ENCODE measurements at places on chromosomes 12 and 14.

DNA sequence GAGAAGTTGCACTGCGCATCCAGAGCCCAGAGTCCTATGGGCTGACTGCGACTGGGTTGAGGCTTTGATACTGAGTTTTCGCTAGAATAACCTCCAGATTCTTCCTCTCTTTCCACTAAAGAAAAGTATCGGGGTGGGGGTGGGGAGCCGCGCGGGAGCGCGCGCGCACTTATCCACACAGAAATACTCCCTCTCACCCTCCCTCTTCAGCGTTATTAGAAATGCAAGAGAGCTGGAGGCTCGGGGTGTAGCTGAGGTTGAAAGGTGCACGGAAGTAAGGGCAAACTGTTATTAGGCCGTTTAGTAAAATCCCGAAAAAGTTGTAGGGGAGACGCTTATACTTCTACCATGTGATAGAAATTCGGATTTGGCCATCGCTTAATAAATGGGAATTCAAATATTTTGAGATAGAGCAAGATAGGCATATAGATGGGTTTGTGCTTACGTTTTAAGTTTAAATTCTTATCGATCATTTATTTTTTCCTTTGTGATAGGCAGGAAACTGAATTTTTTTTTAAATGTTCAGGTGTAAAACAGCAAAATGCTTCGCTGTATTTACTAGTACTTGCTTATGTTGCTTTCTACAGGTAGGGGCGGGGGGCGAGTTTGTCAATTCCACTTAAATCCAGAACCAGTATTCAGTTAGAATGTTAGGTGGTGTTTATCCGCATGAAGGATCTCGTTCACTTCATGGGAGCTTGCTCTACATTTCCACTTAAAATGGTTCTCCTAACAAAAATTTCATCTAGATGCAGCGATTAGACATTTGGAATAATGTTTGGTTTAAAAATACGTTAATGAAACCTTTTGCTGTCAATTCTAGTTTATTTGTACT is 1.1 kb downstream of the ARHGAP5 start:
- no peak for DNase-seq

GRCh38 chr12:105425254-105426174 is 95.0 kb downstream of the C12orf75 start:
- no peak for DNase-seq

GRCh38 chr14:99626041-99626648 is 18.8 kb upstream of the HHIPL1 start:
- no peak for DNase-seq

GRCh38 chr14:52363041-52363704 is 49.1 kb downstream of the PTGER2 start:
- no peak for DNase-seq

DNA sequence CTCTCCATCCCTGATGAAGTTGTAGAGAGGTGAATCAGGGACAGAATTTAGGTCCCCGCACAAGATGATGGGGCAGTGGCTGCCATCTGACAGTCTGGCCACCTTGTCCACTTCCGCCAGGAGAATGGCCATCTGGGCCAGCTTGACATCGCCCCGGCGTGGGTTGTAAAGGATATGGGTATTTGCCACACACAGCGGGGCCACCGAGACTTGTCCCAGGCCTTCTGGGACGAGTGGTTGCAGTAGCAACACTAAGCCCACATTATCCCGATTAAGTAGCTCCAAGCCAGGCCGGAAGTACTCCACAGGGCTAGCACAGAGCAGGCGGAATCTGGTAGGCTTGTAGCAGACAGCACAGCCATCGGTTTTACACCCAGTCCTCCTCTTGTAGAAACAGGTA is 6.2 kb downstream of the ANGEL1 start:
- no peak for DNase-seq

GRCh38 chr14:33686218-33686617 is 264.7 kb downstream of the EGLN3 start:
- no peak for DNase-seq

GRCh38 chr12:81679614-81680013 is 79.5 kb downstream of the PPFIA2 start:
- DNase-seq = no peak

DNA sequence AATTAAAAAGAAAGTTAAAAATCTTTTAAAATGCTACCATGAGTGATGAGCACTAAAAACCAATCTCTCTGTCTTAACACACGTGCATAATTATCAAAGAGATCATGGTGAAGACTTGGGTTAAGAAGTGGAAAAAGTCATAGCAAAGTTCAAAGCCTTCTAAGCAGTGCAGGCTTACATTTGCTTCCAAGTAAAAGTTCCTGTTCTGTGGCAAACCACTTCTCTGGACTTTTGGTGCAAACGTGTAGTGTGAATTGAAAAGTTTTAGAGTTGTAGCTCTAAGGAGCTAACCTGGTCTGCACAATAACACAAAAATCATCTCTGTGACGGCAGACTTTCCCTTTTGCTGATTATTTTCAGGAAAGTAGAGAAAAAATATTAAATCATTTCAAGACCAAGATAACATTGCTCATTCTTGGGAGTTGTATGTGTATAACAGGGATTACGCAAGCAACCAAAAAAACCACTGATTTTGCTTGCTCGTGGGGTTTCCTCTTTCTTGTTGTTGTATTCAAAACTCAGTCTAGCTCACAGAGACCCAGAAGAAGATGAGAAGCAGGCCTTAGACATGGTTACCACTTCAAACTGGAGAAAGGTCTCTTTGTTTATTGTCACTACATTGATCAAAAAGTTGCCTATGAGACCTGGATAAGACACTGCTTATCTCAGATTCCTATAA is 2.3 kb upstream of the GLIPR1 start:
- peak; percentile 28 for DNase-seq

GRCh38 chr14:34582117-34582680 is 42.7 kb upstream of the EAPP start:
- no peak for DNase-seq

DNA sequence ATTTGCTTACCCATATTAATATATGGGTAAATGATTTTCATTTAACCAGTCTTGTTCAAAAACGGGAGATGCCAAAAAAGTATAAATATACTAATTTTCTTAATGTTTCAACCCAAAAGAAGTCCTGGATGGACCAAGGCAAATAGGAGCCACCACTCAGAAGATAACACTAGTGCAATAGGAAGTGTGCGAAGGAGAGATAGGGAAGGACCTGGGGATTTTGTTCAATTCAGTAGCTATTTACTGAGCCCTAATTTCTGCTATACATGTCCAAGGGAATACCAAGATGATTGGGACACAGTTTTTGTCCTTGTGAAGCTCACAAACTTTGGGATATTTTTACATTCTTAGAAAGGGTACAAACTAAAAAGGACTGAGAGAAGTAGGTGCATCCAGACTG is 1.5 kb downstream of the CMAS start:
- DNase-seq = no peak

GRCh38 chr12:101795013-101795412 is 35.7 kb downstream of the GNPTAB start:
- DNase-seq = no peak

DNA sequence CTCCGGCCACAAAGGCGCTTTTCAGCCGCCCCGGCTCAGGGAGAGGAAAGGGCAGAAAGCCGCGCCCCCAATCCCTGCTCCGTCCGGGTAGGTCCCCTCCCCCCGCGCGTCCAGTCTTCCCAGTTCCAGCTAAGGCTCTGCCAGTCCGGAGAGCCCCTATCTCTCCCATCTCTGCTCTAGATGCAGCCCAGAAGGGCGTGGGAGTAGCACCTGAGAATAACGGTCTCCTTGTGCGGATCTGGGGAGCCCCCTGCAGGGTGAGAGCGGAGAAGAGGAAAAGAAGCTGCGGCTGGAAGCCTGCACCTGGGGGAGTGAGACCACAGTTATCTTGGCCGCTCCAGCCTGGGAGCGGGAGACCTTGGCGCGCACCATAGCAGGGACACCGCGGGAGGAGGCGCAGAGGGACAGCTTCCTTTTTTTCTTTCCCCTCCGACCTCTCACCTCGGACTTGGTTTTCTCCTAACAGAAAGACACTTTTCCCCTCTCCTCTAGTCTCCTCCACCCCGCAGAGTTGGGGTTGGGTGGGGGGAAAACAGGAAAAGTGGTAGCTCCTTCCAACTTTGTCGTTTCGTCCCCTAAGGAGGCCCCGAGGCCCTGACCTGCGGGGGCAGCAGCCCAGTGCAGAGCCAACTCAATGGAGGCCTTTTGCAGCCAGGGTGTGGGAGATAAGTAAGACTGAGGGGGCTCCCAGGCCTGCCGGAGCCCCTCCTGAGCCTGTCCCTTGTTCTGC is 2.4 kb downstream of the DHH start:
- no peak for DNase-seq

DNA sequence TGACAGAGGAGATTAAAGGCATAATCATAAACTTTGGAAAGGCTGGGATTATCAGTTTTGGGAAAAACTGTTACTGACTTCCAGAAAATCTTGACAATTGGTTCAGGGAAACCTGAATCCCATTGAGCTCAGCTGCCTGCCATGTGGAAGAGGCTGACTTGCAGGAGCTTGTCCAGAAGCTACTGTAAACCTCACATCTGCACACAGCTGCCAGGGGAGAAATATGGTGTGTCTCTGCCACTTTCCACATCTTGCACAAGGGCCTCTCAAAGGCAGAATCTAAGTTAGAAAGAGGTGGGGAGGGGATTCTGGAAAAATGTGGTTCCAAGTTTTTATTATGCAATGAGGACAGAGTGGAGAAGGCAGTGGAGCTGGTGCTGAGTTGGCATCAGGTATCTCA is 8.7 kb upstream of the BHLHE41 start:
- DNase-seq = no peak

GRCh38 chr12:41073633-41074472 is 114.3 kb upstream of the PDZRN4 start:
- no peak for DNase-seq

DNA sequence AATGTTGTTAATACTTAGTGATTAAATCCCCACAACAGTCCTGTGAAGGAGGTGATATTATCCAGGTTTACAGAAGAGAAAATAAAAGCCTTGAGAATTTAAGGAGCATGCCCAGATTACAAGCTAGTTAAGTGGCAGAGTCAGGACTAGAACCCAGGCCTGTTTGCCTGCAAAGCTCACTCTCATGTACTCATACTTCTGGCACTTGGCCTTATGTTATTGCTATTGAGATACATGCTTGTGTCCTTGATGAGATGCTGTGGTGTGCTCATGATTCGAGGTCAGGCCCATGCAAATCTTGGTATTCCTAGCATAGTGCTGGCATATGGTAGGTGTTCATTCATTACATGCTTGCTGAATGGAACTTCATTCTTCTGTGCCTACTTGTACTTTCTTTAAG is 7.6 kb upstream of the EID3 start:
- DNase-seq = no peak

DNA sequence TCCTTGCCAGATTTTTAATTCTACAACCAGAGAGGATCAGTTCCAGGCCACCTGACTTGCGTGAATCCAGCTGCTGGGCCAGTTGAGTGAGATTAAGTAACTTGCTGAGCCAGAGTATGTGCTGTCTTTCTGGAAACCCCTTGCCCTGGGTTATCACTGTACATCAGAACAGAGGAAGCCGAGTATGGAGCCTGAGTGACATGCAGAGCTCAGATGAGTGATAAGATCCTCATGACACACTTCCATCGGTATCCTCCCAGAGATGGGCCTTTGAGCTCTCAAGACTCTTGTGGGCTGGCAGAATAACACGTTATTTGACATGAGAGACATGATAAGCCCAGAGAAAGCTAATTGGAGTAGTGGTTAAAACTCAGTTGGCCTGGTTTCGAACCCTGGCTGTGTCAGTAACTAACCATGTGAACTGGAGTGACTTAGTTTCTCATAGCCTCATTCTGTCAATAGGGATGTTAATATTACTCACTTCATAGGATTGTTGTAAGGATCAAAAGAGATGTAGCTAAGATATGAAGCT is 388.1 kb downstream of the ZFP36L1 start:
- no peak for DNase-seq

DNA sequence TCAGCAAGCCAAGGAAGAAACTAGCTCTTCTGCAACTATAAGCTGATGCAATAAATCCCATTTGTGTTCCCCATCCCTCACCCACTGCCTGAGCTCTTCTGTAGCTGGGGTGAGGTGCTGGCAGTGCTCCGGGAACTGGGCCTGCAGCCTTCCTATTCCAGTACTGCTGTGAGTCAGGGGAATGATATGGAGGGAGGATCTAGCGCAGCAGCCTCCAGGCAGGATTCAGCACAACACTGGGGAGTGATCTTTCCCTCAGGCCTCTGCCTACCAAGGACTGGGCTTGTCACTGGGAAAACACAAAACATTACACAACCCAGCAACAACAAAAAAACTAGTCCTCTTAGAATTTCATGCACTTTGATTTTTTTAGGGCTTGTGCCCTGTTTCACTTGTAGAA is 58.7 kb downstream of the ST8SIA1 start:
- DNase-seq = no peak
